Stimulated activated CD8-positive, alpha-beta memory T cell treated with anti-CD3 and anti-CD28 coated beads, Interleukin-7, amount 100 ng/mL, for 4 hours (primary cell): ENCODE measurements at places on chromosomes 5 and 9.

- no peak for DNase-seq
Measured at GRCh38 chr9:121963528-121963995, 129.5 kb downstream of the TTLL11 start.

GRCh38 chr9:128414461-128414860 lies 6.2 kb upstream of the CERCAM start:
- no peak for DNase-seq

DNA sequence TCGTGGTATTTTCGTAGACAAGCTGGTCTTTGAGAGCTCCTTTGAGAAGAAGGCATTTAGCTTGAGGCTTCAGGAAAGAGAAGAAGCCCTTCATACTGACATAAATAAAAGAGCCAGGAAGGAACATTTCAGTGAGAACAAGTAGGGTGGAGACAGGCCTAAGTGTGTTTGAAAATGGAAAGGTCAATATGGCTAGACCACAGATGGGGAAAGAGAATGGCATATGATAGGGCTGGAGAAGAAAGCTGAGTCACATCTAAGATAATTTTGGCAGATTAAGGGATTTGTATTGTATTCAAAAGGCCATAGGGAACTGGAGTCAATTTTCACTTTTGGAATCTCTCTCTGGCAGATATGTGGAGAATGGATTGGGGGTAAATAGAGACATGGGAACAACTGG lies 374.9 kb downstream of the TMEM38B start:
- no peak for DNase-seq

DNA sequence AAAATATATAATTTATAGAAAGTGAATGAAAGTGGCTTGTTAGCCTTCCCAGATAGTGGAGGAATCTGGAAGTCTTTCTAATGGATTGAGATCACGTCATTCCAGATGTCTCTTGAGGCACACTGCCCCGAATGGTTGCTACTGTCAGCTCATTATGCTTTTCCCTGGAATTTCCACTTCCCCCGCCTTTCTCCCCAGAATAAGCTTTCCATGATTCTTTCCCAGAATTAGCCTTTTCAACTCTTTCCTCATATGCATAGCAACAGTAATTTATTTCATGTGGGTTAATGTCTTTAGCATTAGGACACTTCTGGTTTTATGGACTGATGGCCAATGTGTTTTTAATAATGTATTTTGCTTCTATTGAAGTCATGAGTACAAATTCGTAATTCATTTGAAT lies 81.5 kb downstream of the PALM2AKAP2 start:
- no peak for DNase-seq

GRCh38 chr5:152089644-152090043 lies 165.0 kb upstream of the GLRA1 start:
- no peak for DNase-seq

DNA sequence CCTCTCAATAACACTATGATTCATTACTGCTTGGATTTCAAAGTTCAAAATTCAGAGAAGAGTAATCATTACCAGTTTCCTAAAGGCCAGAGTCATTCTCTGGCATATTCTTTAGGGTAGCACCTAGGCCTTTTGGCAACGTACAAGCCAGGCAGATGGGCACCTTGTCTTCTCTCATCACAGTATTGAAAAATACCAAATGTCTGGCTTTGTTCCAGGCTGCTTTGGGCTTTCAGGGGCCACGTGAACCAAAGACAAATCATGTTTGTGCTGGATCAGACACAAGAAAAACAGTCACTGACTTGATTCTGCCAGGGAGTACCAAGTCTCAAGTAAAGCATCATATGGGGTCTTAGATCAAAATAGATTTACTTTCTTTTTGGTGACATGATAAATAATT lies 15.5 kb downstream of the MEGF9 start:
- no peak for DNase-seq

DNA sequence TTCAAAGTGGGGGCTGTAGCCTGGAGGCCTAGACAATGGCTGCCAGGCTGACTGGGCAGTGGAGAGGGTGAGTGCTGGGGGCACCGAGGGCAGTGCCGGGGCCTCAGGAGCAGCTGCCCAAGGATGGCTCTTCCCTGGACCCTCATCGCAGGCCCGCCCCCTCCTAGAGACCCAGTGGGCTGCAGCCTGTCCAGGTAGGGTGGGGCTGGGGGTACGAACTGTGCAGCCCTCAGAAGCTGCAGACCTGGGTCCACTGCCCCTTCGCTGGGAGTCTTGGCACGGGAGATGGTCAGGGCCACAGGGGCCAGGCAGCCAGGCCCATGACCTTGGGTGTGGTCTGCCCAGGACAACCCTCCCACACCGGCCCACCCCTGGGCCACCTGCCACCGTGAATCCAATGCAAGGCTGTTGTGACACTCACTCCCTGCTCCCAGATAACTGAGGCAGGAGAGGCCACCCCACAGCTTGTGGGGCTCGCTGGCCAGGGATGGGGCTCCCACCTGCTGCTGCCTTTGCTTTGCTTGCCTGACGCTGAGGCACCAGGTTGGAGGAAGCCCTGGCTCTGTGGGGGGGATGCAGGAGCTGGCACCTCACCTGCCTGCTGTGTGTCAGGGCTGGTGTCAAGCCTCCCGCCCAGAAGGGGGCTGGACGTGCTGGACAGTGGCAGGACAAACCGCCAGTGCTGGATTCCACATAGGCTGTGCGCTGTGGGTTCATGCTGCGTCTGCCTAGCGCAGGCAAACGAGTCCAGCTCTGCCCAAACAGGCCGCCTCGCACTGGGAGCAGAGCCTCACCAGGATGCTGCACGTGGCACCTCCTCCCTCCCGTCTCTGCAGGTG lies 23.1 kb upstream of the SLC9A3 start:
- no peak for DNase-seq

DNA sequence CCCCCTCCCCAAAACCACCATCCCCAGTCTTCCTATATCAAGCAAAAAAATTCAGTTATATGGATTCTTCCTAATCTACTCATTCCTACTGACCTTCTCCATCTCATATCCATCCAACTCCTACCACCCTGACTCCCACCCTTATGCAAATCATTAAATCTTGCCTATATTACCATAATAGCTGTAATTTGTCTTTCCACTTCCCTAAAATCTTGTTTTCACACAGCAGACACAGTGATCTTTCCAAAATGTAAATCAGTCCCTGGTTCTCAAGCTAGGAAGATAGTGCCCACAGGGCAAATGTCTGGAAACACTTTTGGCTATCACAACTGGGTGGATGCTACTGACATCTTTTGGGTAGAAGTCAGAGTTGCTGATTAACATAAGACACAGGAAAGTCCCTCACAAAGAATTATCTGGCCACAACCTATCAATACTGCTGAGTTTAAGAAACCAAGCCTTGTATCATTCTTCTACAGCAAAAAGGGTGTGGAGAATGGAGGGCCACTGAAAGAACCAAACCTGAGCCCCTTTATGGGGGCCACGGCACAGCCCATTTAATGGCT lies 1.4 kb downstream of the SRA1 start:
- DNase-seq = no peak
